ENCODE measurements at places on chromosomes 2 and 18. TPM values are rescaled to one million over a fixed set of nuclear protein-coding genes. Genes with fewer than 3 reads are reported as not detected.

DNA sequence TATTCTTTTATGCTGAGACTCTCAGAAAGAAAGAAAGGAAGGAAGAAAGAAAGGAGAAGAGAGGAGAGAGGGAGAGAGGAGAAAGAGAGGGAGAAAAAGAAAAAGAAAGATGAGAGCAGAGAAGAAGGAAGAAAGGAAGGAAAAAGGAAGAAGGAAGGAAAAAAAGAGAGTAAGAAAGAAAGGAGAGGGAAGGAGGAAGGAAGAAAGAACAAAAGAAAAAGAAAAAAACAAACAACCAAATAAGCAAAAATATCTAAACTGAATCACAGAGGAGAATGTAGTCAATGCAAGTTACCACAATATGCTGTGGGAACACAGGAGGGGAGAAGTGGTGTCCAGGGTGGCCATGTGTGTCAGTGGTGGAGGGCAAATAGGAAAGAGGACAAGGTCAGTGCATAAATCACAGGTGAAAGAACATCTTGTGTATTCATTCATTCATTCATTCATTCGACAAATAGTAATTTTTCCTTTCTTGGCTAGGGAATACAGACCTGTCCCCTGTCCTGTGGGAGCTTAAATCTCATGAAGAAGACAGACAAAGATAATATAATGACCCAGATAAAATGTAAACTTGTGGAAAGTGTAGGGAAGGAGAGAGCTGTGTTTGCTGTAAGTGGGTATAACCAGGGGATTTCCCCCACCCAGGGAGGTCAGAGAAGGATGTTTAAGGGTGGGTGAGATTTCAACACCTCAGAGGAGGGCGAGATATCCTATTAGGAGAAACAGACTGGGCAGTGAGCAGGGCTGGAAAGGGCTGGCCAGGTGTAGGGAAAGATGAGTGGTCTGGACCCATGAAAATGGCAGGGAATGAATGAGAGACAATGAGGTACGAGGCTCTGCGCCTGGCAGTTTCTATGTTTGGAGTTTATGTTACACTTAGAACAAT is 50.7 kb downstream of the IL1R2 start:
- H3K4me1 ChIP-seq, result no peaks in the 10 kb centered on the region
- H3K4me3 ChIP-seq, result no peak overlapping the region
- no peaks in the 10 kb centered on the region for H3K36me3 ChIP-seq
- no peaks in the 10 kb centered on the region for H3K27me3 ChIP-seq

CNGA3 gene
- under 0.01 TPM for total RNA-seq

- DNase-seq, result no peak
- no peaks in the 10 kb centered on the region for H3K4me1 ChIP-seq
- H3K36me3 ChIP-seq, result no peaks in the 10 kb centered on the region
- H3K4me3 ChIP-seq, result no peak overlapping the region
- no peaks in the 10 kb centered on the region for H3K27me3 ChIP-seq
- no peak overlapping the region for H3K27ac ChIP-seq
Observed at GRCh38 chr2:216934151-216934550, 74.3 kb upstream of the TNP1 start.

DNA sequence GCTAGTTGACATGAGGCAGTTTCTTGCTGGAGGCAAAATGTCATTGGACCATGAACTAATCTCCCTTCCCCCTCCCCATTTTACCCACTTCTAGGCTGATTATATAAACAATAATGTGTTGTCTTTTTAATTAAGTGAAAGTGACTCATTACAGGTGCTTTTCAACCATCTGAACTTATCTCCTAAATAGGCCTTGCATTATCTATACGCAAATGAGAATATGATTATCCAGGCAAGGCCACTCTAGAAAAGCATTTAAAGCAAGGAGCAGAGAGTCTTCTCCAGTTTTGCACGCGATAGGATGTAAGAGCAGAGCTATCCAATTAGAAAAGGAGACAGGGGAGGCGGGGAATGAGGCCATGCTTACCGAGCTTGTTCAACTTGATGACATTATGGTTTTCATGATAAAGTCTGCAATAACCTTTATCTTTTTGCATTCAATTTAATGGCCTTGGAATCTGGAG is 286.1 kb upstream of the SIX3 start:
- H3K36me3 ChIP-seq, result no peaks in the 10 kb centered on the region
- DNase-seq, result no peak
- no peak overlapping the region for H3K27ac ChIP-seq
- H3K4me1 ChIP-seq, result no peaks in the 10 kb centered on the region
- H3K27me3 ChIP-seq, result no peaks in the 10 kb centered on the region

CFAP65 gene
- total RNA-seq, result not detected

DNA sequence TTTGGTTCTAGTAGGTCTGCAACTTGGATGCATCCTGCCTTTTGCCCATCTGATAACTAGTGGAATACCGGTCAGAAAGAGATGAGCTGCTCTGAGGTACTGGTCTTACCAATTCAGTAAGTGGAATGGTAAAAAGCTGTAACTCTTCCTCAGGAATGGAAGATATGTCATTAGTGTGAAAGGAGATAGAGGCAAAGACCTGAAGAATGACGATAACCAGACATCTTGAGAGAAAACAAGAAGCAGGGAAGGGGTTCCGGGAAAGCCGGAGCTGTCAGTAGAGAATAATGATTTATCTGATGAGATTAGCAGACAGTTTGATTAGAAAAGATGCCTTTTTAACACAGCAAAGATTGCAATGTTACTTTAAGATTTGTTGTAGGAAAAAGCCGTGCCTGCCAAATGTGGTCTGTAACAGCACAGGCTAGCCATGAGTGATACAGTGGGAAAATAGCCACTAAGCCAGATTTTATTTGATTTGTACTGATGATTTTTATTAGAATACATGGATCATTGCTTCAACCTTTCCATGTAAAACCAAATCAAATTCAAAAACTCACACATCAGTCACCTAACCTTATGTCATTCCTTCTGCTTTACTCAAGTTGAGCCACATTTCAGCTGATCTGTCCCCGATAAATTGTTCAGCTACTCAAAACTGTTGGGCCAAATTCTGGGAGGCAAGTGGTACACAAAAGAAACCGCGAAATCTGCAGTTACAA is 110.0 kb downstream of the TCF4 start:
- H3K27ac ChIP-seq, result peak overlapping the region; percentile 78
- no peak for DNase-seq
- H3K4me3 ChIP-seq, result peak overlapping the region; percentile 71

- no peak for DNase-seq
- H3K4me1 ChIP-seq, result no peaks in the 10 kb centered on the region
- H3K27me3 ChIP-seq, result no peaks in the 10 kb centered on the region
- no peak overlapping the region for H3K4me3 ChIP-seq
- no peaks in the 10 kb centered on the region for H3K36me3 ChIP-seq
- H3K27ac ChIP-seq, result no peak overlapping the region
Observed at GRCh38 chr18:77124452-77124922, 8.1 kb downstream of the MBP start.

DNA sequence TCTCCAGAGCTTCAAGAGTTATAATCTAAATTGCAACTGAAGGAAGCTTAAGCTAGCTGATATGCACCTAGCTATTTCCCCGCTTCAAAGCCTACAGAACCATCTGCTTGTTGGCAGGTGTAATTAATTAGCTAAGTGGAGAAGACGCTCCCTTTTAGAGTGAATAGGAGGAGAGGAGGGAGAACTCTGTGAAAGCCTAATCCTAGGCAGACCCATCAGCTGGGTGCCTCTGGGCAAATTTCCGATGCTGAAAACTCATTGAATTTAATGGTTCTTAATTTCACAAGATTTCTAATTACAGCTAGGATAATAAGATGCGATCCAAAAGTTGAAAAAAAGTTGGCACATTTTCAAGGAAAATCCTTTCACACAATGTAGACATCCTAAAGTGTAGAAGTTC is 735.9 kb downstream of the ERBB4 start:
- no peaks in the 10 kb centered on the region for H3K27me3 ChIP-seq
- H3K4me3 ChIP-seq, result no peak overlapping the region
- no peaks in the 10 kb centered on the region for H3K36me3 ChIP-seq
- H3K4me1 ChIP-seq, result no peaks in the 10 kb centered on the region
- DNase-seq, result no peak
- H3K27ac ChIP-seq, result no peak overlapping the region

- peaks cover under 1% of the 10 kb centered on the region for H3K27me3 ChIP-seq
- H3K27ac ChIP-seq, result no peak overlapping the region
- DNase-seq, result peak; percentile 22
- no peak overlapping the region for H3K4me3 ChIP-seq
- no peaks in the 10 kb centered on the region for H3K4me1 ChIP-seq
Observed at GRCh38 chr18:79559436-79559835, 120.2 kb upstream of the CTDP1 start.

CD226 gene
- 1.8 TPM for total RNA-seq

ASB18 gene
- total RNA-seq, result not detected

DNA sequence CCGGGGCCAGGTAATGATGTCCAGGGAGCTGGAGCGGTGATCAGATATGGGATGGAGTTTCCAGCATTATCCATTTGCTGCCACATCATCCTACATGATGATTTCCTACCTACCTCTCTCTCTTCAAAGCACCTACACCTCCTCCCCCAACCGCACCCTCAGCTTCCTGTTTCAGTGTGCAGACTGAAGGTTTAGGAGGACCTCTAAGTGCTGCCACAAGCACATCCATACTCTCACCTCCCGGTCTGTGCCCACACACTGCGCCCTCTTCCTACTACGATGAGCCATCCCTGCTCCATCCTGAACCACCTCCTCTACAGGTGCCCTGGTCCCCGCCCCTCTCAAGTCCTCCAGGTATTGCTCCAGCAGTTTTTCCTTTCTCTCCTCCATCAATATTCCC is 123.7 kb downstream of the ALPK2 start:
- no peaks in the 10 kb centered on the region for H3K36me3 ChIP-seq
- no peak overlapping the region for H3K27ac ChIP-seq
- H3K27me3 ChIP-seq, result no peaks in the 10 kb centered on the region
- H3K4me3 ChIP-seq, result no peak overlapping the region
- DNase-seq, result no peak

Measured in breast epithelium (tissue), 4 donors.